ENCODE measurements at places on chromosomes 16 and 17.

- peak; percentile 77 for DNase-seq
Observed at GRCh38 chr17:78925234-78925633, at the start of gene TIMP2. TSS of gene TIMP2 (minus strand) at chr17:78925387. CDS start at chr17:78925088, 299 bp downstream.

DNA sequence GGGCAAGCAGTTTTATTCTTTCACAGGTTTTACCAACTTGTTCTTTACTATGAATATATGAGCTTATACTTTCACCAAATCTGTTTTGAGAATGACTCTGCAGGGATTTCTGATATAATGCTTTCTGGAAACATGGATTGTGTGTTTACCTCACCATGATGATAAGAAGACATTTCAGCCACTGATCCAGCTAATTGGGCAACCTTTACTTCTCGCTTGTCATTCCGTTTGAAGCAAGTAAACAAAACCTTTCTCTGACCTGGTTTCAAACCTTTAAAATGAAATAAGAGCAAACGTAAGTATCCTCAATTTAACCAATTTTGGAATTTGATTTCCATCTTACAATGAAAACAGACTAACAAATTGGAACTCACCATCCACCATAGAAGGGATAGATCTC, 13.7 kb downstream of the TOP2A start:
- no peak for DNase-seq

GRCh38 chr16:68021490-68021889, 1.5 kb downstream of the DDX28 start:
- DNase-seq = no peak

DNA sequence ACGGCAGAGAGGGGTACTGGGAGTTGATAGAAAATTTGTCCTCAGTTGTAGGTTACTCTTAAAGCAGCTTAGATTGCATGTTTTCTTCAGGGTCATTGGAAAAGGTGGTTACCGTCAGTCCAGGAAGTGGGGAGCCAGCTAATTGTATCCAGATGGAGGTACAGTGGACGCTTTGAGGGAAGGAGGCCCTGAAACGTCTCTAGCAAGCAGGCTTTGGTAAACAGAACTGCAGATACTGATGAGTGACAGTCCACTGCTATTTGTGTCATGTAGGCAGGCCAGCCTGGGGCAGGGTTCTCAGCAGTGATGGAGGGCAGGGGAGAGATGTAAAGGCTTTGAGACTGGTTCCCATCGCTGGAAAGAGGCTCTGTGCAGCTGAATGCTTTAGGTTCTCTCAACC, 30.2 kb upstream of the ST6GALNAC1 start:
- DNase-seq = no peak

DNA sequence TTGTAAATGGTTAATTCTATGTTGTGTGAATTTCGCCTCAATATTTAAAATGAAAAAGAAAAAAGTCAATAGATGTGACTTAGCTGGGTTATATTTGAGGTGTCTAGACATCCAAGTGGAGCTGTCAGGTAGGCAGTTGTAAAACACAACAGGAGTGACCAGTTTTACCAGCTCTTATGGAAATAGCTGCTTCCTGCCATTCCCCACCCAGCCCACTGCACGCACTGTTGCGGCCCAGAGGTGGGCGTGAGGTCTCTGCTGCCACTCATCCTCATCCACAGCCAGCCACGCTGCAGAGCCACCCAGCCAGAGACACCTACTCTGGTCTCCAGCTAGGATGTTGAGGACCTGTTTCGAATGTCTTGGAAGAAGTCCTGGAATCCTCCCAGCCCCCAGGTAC, 3.4 kb upstream of the CARD14 start:
- no peak for DNase-seq

DNA sequence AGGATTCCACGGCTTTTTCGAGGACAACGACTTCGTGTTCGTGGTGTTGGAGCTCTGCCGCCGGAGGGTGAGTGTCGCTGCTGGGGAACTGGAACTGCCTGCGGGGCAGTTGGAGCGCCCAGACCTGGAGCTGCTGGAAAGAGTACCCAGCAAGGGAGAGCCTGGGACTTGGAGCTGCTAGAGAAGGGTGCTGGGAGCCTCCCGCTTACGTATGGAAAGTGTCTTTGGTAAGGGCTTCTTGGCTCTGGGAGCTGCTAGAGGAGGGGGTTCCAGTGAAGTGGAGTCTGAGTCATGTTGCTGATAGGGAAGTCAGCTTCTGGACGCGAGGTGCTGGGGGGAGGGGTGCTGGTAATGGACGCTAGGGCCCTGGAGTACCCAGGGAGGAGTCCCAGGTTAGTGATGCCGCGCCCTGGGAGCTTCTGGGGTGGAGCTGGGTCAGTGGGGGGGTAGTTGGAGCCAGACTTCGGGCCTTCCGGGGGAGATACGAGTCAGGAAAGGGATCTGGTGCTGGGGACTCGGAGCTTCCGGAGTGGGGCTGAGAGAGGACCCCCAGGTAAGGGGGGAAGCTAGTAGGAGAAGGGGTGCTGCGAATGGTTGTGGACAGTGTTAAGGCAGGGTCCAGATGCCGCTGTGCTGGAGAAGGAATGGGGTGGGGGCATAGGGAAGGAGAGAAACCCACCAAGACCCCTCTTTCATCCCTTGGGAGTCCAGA, 741 bp downstream of the PLK1 start:
- peak; percentile 14 for DNase-seq

- no peak for DNase-seq
Observed at GRCh38 chr16:79628501-79628975, 28.0 kb upstream of the MAF start.

DNA sequence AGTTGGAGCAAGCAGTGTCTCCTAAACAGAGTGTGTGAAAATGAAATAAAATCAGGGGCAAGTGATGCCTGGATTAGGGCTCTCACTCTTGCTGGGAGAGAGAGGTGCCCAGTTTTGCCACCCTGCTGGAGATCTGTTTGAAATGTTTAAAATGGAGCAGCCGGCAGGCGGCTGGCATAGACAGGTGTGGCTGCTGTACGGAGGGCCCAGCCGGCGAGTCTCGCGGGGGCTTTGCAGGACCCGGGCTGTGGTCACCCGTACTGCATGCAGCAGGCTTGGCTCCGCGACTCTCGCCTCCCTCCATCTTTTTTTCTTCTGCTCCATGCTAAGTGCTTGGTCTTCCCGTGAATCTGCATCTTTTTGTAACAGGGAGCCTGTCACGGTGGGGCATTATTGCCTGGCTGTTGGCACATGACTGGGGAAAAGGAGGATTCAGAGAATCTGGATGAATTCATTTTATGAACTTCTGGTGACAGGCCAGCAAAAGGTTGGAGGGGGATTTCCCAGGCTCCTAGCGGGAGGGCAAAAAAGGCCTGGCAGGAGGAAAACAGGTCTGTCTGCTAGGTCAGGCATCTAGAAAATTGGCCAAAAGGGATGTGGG, 1.8 kb downstream of the ZNRF1 start:
- no peak for DNase-seq

DNA sequence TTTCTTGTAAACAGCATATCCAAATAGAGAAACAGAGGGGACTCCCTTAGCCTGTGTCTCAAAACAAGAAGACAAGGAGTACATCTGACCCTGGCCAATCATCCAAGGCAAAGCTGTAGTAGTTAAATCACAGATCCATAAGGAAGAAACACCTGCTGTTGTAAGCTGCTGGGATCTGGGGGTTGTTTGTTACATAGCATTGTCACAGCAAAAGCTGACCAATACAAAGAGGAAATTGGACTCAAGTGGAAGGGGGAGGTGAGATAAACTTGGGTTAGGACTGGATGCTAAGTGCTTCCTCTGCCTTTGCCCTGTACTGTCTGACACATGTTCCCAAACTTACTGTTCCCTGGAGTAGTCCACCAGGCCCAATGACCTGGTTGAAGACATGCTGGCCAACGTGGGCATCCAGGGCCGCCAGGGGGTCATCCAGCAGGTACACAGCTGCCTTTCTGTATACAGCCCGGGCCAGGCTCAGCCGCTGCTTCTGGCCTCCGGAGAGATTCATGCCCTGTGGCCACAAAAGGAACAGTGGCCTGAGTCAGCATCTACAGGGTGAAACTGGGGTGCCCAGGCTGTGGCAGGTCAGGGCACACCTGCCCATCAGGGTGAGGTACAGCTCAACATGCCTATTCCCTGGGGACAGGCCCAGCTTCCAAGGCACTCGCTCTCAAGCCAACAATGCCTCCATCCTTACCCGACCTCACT, 44.7 kb downstream of the ABCC6 start:
- no peak for DNase-seq

GRCh38 chr16:64629622-64630021, 492.2 kb downstream of the CDH11 start:
- DNase-seq = no peak

DNA sequence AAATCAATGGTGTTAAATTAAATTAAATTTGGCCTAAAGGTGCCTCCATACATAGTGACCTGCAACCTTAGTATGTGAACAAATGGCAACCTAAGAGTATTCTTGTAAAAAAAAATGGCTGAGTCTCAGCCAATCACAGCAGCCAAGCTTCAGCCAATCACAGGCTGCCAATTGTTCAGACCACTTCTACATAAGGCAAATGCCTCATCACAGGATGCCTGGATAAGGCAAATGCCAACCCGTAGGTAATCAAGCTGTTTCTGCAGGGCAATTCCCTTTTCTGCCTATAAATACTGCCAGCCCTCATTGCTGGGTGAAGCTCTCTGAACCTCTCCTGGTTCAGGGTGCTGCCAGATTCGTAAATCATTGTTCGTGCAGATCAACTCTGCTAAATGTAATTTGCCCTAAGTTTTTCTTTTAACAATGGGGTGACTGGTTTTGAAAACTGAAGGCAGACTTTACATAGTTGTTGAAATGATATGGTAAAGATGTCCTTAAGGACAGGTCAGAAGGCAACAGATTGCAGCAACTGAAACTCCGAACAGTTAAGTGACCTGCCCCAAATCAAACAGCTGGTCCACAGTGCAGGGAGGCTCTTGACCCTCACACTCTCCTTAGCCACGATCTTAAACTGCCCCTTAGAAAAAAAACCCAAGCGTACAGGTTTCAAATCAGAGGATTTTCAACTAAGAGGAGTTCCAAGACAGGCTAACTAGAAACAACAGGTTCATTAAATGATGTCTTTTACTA, 50.3 kb downstream of the N4BP1 start:
- DNase-seq = no peak

DNA sequence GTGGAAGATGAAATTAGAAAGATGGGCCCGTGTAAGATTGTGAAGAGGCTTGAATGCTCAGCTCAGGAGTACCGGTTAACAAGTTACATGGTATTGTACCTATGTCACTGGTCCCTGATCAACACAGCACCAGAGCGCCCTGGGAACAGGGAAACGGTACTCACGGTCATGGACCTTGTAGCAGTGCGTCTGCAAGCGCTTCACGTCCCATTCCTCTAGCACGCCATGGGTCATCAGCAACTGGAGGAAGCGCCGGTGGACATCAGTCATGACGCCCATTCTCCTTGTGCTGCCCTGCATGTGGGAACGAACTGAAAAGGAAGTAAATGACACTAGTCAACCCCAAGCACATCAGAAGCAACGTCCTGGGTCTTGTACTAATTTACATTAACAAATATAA, 11.3 kb downstream of the NSMCE1 start:
- DNase-seq = no peak

DNA sequence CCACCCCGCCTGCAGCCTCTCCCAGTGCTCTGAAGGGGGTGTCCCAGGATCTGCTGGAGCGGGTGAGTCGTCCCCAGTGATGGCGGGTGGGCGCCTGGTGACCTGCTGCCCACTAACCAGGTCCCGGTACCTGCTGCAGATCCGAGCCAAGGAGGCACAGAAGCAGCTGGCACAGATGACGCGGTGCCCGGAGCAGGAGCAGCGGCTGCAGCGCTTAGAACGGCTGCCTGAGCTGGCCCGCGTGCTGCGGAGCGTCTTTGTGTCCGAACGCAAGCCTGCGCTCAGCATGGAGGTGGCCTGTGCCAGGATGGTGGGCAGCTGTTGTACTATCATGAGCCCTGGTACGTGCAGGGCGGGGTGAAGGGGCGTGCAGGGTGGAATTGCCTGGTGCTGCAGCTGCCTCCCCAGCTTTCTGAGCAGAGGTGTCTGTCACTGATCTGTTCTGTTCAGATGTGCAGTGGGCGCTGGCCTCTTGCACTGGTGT, 3.6 kb downstream of the CDT1 start:
- DNase-seq = no peak

DNA sequence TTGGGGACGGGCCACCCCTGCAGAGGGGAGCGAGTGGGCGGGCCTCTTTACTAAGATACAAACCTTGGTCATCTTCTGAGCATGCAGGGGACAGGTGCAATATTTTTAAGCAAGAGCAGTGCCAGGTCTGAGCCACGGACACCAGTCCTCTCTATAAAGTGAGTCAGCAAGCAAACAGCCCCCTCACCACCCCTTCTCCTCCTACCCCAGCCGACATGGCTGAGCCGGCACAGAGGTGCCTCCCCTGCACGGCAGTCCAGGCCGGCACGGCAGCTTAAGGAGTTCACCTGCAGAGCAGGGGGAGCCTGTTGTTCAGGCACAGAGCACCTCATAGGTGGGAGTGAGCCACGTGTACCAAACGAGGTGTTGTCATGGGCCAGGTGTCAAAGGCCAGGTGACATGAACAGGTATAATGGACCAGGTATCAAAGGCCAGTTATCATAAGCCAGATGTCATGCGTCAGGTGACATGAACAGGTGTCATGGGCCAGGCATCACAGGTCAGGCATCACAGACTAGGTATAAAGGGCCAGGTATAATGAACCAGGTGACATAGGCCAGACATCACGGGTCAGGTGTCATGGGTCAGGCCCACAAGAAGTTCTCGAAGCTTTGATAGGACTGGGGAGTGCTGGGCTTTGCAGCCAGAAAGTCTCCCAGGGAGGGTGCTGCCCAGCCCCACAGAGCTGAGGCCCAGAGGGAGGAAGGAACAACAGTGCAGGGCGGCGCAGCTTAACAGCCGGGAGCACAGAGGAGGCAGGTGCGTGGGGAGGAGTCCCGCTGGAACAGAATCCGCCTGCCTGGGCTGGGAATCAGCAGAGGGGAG, 42.6 kb upstream of the ZNF469 start:
- DNase-seq = no peak

DNA sequence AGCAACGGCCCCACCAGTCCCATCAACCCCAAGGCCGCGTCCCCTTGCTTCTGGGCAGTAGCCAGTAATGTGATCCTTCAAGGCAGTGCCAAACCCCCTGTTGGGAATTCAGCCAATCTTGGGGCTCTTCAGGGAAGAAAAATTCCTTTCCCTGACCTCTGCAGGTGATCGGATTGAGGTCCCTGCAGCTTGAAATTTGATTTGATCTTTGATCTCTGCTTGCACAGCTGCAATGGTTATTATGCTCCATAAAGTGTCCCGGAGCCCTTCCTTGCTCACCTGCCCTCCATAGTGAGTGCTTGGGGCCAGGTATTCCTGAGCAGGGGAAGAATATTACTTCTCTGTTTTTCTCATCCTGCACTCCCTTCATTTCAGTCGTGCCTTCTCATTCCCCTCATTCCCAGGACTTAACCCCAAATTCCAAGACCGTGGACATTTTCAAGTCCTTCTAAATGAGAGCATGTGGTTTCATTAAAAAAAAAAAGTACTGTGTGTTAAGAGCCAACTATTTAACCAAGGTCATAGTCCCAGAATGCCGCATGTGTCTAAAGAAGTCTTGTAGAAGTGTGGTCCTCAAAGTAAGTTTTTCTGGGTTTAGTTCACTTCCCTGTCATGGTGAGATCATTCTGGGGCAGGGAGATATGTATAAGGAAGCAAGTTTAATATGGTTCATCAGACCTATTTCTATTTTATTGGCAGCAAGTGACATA, 56.3 kb downstream of the SOX9 start:
- DNase-seq = peak; percentile 58

GRCh38 chr16:73040735-73041402, 7.1 kb downstream of the ZFHX3 start:
- no peak for DNase-seq
